Dermis microvascular lymphatic vessel endothelial cell (primary cell): ENCODE measurements at places on chromosomes 11 and 22.
A peak's percentile ranks its signal among the peaks of the same experiment; 100 is the strongest.

DNA sequence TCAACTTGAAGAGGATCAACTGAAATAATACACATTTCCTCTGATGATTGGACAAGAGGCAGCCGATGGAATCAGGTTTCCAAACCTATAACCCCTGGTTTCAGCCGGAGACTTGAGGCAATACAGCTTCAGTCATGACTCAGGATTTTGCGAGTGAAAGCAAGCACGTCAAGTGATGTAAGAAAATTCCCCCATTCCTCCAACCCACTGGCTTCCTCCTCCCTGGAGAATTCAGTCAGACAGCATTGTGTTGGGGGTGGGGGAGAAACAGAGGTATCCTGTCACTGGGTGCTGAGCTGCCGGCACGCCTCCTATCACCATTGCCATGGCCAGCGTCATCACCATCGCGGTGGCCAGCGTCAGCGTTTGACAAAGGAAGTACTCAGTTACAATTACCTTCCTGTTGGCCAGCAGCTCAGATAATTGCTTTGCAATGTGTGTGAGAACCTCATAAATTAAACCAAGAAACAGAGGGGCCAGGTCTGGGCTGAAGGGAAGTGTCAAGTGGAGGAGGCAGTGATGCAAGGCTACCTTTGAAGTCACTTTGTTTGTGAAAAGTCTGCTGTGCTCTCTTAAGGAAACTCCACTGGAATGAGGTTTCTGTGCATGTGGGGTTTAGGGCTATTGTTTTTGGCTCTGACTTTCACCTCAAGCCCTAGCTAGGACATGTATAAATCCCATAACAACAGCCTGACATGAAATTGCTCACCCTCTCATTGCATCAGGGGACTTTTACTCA is 50.2 kb downstream of the LIF start:
- peak; percentile 93 for DNase-seq

DNA sequence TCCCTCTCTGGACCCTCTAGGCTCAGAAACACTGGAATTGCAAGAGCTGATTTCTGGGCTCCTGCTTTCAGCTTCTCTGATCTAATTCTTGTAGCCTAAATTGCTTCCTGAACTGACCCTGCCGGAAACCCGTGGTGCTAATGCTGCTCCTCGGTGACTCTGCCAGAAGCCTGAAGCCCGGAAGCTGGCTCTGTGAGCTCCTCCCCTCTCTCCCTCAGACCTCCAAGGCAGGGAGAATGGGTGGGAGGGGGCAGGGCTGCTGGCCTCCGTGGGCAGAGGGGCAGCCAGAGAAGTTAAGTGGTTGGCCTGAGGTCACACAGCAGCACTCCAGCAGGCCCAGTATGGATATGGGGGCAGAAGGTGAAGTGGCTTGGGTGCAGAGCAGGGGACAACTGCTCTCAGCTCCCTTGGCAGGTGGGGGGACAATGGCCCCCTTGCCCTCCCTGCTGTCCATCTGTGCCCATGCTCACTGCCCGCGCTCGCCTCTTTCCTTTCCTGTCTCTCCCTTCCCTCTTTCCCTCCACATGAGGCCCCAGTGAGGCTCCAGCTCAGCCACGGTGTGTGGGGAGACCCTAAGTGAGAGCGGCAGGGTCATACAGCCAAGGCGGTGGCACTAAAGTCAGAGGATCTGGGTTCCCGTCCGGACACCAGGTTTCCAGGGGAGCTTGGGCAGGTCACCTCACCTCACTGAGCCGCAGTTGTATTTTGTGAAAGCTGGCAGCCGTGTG is 16.2 kb downstream of the CAPN5 start:
- DNase-seq = peak; percentile 63

- no peak for DNase-seq
Observed at GRCh38 chr11:128598506-128599150, 11.3 kb upstream of the ETS1 start.

DNA sequence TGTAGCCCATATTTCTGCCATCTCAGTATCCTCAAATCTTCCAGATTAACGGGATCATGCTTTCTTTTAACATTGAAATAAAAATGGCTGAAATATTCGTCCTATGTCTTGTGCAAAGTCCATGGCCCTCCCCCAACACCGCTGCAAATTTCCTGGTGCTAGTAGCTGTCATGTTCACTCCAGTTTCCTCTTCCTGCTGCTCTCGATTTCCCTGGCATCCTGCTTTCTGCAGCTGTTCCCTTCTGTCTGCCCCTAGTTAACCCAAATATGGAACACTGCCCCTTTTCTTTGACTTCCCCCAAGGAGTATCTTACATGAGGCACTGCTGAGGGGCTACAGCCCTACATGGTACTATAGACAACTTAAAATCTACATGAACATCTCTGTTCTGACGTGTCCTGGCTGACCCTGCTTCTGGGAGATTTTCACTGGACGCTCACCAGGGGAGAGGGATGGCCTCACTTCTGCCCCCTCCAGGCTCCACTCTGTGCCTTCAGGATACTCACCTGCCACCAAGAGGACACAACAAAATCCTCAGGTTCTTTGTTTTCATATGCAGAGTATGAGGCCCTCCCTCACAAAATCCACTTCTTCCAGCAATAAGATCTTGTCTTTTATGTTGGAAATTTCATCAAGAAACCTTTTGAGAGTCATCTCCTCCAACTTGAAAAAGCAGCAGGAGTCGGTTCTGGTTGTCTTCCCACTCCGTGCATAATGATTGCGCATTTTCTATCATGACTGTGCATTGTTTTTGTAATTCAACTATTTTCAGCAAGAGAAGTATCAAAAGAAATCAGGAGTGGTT is 29.5 kb upstream of the SCUBE2 start:
- DNase-seq = no peak

DNA sequence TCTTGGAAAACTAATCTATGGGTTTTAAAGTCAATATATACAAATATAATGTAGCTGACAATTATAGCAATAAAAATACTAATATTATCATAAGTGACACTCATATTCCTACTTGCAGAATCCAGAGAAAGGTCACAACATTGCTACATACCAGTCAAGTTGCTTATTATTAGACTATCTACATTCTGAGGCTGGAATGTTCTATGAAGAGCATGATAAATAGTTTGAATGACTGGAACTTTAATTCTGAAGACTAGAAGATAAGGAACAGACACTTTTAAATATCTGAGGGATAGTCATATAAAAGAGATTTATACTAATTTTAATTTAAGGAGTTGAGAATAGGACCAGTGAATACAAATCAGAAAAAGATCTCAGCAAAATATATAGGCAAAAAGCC is 146.0 kb downstream of the GUCY1A2 start:
- DNase-seq = no peak

DNA sequence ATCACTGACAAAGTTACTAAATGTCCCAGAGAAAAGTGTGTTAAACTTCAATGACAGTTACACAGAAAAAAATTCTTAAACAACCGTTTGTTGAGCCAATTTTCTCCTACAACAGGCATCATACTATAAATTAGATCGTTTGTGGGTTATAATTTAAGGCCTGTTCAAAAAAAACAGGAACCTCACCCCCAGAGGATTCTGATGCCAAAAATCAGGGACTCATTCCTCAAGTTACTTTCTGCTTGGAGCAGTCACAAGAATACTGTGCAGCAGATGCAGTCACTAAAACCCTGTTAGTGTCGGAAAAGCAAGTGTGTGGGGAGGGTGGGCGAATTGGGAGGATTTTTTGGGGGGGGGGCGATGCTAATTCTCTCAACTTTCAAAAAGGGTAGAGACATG is 657 bp downstream of the CWC15 start:
- DNase-seq = no peak

DNA sequence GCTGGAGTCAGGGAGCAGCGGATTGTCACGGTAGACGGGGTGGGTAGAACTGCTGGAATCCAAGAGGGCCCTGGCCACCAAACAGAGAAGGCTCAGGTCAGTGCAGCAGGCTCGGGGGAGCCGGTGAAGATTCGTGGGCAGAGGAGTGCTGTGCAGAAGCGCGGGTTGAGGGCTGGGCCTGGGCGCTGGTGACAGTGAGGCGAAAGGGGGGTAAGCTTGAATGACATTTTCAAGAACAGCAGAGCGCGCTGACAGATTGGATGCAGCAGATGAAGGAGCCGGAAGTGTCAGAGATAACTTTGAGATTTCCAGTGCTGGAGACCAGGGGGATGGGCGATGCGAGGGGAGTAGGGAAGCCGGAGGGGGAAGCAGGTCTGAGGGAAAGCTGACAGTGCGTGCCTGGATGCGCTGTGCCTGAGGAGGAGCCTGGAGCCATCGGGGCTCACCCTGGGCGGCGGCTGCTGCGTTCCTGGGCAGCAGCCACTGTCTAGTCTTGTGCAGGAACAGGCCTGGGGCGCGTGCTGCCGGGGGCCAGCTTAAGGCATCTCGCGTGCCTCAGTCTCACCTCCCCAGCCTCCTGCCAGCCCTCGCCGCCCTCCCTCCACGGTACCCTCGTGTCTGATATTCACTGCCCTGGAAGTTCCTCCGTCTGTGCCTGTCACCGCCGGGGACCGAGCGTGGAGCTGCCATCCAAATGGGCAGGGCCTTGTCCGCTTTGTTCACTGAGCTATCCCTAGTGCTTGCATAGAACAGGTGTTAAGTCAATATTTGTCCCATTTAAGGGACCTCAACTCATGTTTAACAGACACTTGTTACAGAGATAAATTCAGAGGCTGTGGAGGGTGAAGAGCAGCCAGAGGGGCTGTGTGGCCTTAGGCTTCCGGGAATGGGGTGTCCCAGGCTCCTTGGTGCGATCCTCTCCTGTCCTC is 5.2 kb downstream of the GRIK4 start:
- DNase-seq = no peak

DNA sequence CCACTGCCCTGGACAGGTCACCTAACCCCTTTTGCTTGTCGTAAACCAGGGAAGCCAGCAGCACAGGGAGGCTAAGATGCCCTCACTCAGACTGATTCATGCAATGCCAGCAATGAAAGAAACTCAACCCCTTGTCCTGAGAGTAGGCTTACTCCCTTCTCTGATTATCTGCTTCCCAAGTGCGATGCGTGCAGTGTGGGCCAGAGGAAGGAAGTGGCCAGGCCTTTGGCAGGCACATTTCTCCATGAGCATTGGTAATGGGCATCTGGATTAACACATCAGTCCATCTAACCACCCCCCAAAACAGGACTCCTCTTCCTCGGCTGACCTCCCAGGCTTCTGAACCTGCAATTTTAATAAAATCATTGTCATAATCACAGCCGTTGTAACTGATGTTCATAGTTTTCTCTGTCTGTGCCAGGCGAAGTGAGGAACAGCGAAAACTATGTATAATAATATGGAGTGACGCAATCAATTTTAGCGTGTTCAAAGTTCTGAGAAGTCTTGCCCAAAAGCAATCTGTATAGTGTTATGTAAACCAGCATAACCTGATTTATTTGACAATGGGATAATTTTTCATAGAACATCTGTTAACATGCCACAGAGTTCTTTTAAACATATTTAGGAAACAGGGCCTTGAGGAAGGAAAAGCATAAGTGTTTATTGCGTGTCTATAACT is 33.9 kb downstream of the TST start:
- no peak for DNase-seq
